ENCODE measurements at places on chromosomes 5 and 9.

DNA sequence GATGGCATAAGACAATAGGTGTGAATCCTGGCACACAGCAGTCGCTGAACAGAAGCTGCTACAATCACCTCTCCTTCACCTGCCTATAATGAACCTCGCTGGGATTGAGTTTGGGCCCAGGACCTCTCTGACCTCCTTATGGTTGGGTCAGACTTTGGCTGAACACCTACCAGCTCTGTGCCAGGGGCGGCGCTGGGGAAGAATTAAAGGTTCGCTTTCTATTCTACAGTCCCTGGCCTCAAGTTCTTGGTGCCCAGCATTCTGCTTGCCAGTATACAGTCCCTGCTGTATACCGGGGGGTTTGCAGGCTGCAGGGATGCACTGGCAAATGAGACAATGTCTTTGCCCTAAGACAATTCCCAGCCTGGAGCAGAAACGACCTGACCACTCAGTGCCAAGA is 895 bp upstream of the STRBP start:
- DNase-seq, result no peak

GRCh38 chr9:111222757-111223156 is 107.3 kb downstream of the OR2K2 start:
- no peak for DNase-seq

- no peak for DNase-seq
Observed at GRCh38 chr5:14167211-14167845, 24.2 kb downstream of the TRIO start.

DNA sequence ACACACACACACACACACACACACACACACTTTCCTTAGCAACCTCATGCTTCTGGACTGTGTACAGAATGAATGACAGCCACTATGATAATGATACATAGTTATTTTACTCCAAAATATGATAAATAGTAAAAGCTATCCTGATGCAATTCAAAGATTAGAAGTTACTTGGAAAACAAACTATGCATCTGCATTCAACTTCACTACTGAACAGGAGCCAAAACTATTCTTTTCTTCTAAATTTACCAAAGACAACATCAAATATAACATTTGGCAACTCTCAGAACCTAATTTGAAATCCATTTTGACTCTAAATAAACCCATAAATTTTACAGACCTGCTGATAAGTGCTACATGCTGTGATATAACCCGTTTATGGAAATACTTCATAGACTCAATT is 33.3 kb downstream of the GLIS3 start:
- no peak for DNase-seq

GRCh38 chr9:94127806-94128205 is 43.5 kb downstream of the PTPDC1 start:
- DNase-seq, result no peak

- DNase-seq, result no peak
Observed at GRCh38 chr5:73917433-73917832, 291.4 kb downstream of the ARHGEF28 start.

GRCh38 chr5:2282893-2283292 is 400.2 kb upstream of the IRX4 start:
- DNase-seq, result no peak

GRCh38 chr5:61516946-61517345 is 184.9 kb downstream of the ZSWIM6 start:
- no peak for DNase-seq
